ENCODE measurements at places on chromosomes 6 and 20. TPM values are rescaled to one million over a fixed set of nuclear protein-coding genes. Genes with fewer than 3 reads are reported as not detected.

Gene SLC17A3
- 0.31 TPM for total RNA-seq

Gene SYNDIG1
- total RNA-seq: not detected

Gene FAM83C
- not detected for total RNA-seq

Gene HLA-DMB
- total RNA-seq: 67.8 TPM

Gene DNMT3B
- total RNA-seq: 0.21 TPM

Data from mononuclear cell (primary cell).